ENCODE measurements at places on chromosomes 5 and 9. TPM values are rescaled to one million over a fixed set of nuclear protein-coding genes. Genes with fewer than 3 reads are reported as not detected.

GRCh38 chr5:103036601-103037000 lies 83.3 kb downstream of the GIN1 start:
- no peak overlapping the region for H3K4me3 ChIP-seq
- H3K4me1 ChIP-seq = no peaks in the 10 kb centered on the region
- no peak overlapping the region for H3K27ac ChIP-seq
- H3K36me3 ChIP-seq = no peaks in the 10 kb centered on the region

HDHD3 gene
- total RNA-seq = 10.3 TPM

SLC34A3 gene
- not detected for total RNA-seq

FOXD4L6 gene
- total RNA-seq = not detected

DNA sequence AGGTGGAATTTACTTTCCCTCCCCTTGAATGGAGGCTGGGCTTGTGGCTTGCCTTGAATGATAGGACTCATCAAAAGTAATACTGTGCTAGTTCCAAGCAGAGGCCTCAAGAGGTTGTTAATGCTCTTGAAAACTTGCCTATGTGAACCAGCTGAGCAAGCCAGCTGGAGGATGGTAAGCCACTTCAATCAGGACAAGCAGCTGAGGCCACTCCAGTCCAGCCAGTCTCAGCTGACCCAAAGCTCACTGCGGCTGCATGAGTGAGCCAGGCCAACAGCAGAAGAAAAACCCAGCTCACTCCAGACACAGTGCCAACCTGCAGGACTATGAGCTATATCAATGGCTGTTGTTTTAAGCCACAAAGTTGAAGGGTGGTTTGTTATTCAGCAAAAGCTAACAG lies 182.8 kb downstream of the MCTP1 start:
- H3K4me3 ChIP-seq = no peak overlapping the region
- H3K4me1 ChIP-seq = no peaks in the 10 kb centered on the region
- no peaks in the 10 kb centered on the region for H3K27me3 ChIP-seq
- DNase-seq = no peak
- no peaks in the 10 kb centered on the region for H3K36me3 ChIP-seq

BTNL3 gene
- total RNA-seq = not detected

- no peak for DNase-seq
- H3K4me1 ChIP-seq = peaks cover under 1% of the 10 kb centered on the region
- H3K4me3 ChIP-seq = no peak overlapping the region
- no peaks in the 10 kb centered on the region for H3K27me3 ChIP-seq
- no peaks in the 10 kb centered on the region for H3K36me3 ChIP-seq
- no peak overlapping the region for H3K27ac ChIP-seq
These were observed 214.1 kb downstream of the SMARCA2 start for GRCh38 chr9:2229109-2229721.

SLF1 gene
- 2.6 TPM for total RNA-seq

- no peaks in the 10 kb centered on the region for H3K36me3 ChIP-seq
- H3K27me3 ChIP-seq = no peaks in the 10 kb centered on the region
- no peaks in the 10 kb centered on the region for H3K4me1 ChIP-seq
- no peak overlapping the region for H3K4me3 ChIP-seq
These were observed 159.6 kb upstream of the TAS2R1 start for GRCh38 chr5:9789777-9790176.

- H3K36me3 ChIP-seq = no peaks in the 10 kb centered on the region
- H3K4me1 ChIP-seq = peaks cover 12% of the 10 kb centered on the region
- no peak for DNase-seq
- no peak overlapping the region for H3K27ac ChIP-seq
- H3K4me3 ChIP-seq = no peak overlapping the region
These were observed 559.6 kb downstream of the CETN3 start for GRCh38 chr5:89849830-89850512.

UNC13B gene
- 7.5 TPM for total RNA-seq

DNA sequence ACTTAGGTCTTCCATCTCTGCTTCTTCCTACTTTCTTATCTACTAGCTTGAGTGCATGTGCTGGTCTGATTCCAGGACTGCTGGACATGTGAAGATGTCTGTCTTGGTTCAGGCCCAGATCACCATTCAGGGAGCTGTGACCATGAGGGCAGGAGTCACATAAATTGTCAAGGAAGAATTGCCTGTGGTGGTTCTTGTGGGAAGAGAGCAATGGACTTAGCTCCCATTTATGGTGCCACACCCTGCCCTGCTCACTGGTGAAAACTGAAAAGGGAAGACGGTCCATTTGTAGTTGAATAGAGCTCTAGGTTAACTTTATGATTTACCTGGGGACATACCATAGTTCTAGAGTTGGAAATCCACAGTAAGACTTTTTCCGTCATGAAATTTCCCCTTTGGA lies 244.3 kb upstream of the ZNF608 start:
- H3K4me1 ChIP-seq = no peaks in the 10 kb centered on the region
- no peak for DNase-seq

GRCh38 chr5:58107704-58108103 lies 352.2 kb downstream of the PLK2 start:
- H3K27me3 ChIP-seq = no peaks in the 10 kb centered on the region
- H3K36me3 ChIP-seq = no peaks in the 10 kb centered on the region
- peaks cover 4% of the 10 kb centered on the region for H3K4me1 ChIP-seq
- no peak overlapping the region for H3K27ac ChIP-seq
- H3K4me3 ChIP-seq = no peak overlapping the region
- no peak for DNase-seq

GRCh38 chr9:136657974-136658848 lies 4.5 kb upstream of the EGFL7 start:
- peak overlapping the region; percentile 62 for H3K4me3 ChIP-seq
- H3K36me3 ChIP-seq = no peaks in the 10 kb centered on the region
- DNase-seq = no peak
- peak overlapping the region; percentile 81 for H3K27ac ChIP-seq

- H3K27me3 ChIP-seq = no peaks in the 10 kb centered on the region
- no peaks in the 10 kb centered on the region for H3K36me3 ChIP-seq
- no peak overlapping the region for H3K4me3 ChIP-seq
These were observed 11.2 kb downstream of the ACO1 start for GRCh38 chr9:32395510-32396216.

ANGPTL2 gene
- total RNA-seq = 48.3 TPM

SLC6A7 gene
- total RNA-seq = not detected

DNA sequence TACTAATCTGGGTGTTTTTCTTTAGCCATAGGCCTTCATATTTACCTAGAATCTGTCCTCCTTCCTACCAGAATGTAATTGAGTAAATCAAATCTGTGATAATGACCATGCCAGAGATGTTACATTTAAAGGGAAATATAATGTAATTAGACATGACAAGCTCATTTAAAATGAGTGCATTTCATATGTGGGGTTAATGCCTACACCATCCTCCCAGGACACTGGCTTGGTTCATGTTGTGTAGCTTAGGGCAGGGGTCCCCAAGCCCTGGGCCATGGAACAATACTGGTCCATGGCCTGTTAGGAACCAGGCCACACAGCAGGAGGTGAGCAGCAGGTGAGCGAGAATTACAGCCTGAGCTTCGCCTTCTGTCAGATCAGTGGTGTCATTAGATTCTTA lies 276.9 kb upstream of the DAP start:
- H3K4me3 ChIP-seq = no peak overlapping the region
- no peaks in the 10 kb centered on the region for H3K36me3 ChIP-seq
- H3K27ac ChIP-seq = no peak overlapping the region

- peaks cover 19% of the 10 kb centered on the region for H3K4me1 ChIP-seq
- no peak overlapping the region for H3K27ac ChIP-seq
- no peak for DNase-seq
- no peaks in the 10 kb centered on the region for H3K27me3 ChIP-seq
- H3K36me3 ChIP-seq = no peaks in the 10 kb centered on the region
- H3K4me3 ChIP-seq = no peak overlapping the region
These were observed 42.1 kb downstream of the TMOD1 start for GRCh38 chr9:97543561-97543960.

PROB1 gene
- 72.1 TPM for total RNA-seq

GRCh38 chr9:125462861-125463291 lies 201.2 kb downstream of the GAPVD1 start:
- H3K36me3 ChIP-seq = peaks cover 5% of the 10 kb centered on the region
- H3K4me1 ChIP-seq = no peaks in the 10 kb centered on the region
- H3K27me3 ChIP-seq = no peaks in the 10 kb centered on the region
- no peak overlapping the region for H3K4me3 ChIP-seq

SAXO1 gene
- total RNA-seq = not detected

DNA sequence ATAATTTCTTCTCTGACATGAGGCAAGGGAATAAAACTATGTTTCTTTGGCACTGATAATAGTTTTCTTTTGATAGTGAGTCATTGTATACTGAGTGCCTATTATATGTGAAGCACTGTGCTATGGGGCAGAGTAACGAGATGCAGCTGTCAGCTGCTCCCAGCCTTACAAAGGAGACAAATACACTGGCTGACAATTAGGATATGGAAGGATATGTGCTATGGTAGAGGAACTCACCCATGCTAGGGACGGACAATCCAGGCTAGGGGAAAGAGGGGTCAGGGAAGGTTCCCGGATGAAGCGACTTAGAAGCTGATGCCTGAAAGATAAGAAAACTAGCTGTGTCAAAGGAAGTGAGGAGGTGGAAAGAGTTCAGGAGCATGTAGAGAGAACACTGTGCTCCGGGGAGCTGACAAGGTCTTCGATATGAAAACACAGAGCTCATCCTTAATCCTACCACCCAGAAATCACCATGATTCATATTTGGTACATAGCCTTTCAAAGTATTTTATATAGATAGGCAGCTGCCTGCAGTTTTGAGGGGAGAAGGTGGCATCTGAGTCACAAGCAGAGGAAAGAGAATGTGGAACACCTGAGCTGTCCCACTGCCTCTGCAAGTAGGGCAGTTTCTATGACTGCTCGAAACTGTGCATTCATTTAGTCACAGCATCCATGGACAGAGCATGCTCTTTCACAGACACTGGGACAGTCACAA lies 12.1 kb downstream of the BSPRY start:
- no peaks in the 10 kb centered on the region for H3K27me3 ChIP-seq
- DNase-seq = no peak
- no peaks in the 10 kb centered on the region for H3K4me1 ChIP-seq

GRCh38 chr9:114339130-114339908 lies 9.7 kb downstream of the ORM2 start:
- no peaks in the 10 kb centered on the region for H3K4me1 ChIP-seq
- no peaks in the 10 kb centered on the region for H3K27me3 ChIP-seq
- DNase-seq = no peak

DNA sequence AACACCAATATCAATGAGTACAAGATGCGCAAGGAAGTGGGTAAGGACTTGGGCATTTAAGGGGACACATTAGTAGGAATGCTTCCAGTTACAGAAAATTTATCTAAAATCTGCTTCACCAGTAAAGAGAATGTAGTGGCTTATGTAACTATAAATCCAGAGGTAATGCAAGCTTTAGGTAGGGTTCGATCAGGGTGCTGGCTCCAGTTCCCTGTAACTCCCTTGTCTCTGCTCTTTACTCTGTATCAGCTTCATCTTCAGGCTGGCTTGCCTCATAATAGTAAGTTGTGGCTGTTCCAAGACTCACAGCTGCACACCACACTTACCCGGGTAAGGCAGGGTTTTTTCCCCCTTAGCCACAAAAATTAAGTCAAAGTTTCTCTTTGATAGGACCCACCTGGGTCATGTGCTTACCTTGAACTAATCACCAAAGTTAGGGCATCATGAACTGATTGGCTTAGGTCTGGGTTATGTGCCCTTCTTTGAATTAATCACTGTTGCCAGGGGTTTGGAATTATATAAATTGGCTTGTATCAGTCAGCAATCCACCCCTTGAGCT lies 35.5 kb downstream of the ARHGEF37 start:
- peaks cover 17% of the 10 kb centered on the region for H3K36me3 ChIP-seq
- DNase-seq = no peak
- H3K27ac ChIP-seq = no peak overlapping the region
- H3K4me3 ChIP-seq = no peak overlapping the region

DNA sequence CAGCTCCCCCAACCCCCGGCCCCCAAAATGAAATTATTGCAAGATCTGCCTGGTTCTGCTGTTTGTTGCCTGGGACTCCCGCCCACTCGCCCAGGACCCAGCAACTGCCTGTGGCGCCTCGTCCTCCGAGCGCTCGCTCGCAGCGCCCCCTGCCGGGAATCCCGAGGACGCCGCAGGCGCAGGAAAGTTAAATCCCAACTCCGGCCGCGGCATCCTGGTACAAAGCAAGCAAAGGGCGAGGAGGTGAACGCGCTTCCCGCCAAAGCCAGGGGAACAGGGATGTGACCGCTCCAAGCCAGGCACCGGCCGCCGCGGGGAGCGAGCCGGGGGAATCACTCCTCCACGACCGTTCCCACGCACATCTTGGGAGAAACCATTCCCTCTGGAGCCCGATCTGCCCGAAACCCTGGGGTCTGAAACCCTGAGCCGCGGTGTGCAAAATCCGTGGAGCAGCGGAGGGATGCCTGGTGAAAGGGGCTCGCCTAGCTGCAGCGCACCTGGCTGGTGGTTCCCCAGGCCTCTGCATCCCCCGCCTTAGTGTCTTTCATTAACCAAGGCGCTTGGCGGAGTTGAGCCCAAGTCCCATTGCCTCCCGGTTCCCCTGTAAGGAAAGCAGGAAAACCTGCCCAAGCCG lies 1.3 kb downstream of the SEMA5A start:
- peak; percentile 58 for DNase-seq
- H3K4me3 ChIP-seq = peak overlapping the region; percentile 70
- H3K4me1 ChIP-seq = peaks cover 12% of the 10 kb centered on the region
- H3K27me3 ChIP-seq = peaks cover 7% of the 10 kb centered on the region
- no peaks in the 10 kb centered on the region for H3K36me3 ChIP-seq
- H3K27ac ChIP-seq = peak overlapping the region; percentile 47

FPGS gene
- 47.4 TPM for total RNA-seq

SLC6A3 gene
- total RNA-seq = not detected

- no peak overlapping the region for H3K4me3 ChIP-seq
- DNase-seq = no peak
- no peak overlapping the region for H3K27ac ChIP-seq
- H3K36me3 ChIP-seq = no peaks in the 10 kb centered on the region
- no peaks in the 10 kb centered on the region for H3K4me1 ChIP-seq
These were observed 1983.0 kb upstream of the C9orf72 start for GRCh38 chr9:29556317-29556716.

LCP2 gene
- total RNA-seq = 3.2 TPM

DNA sequence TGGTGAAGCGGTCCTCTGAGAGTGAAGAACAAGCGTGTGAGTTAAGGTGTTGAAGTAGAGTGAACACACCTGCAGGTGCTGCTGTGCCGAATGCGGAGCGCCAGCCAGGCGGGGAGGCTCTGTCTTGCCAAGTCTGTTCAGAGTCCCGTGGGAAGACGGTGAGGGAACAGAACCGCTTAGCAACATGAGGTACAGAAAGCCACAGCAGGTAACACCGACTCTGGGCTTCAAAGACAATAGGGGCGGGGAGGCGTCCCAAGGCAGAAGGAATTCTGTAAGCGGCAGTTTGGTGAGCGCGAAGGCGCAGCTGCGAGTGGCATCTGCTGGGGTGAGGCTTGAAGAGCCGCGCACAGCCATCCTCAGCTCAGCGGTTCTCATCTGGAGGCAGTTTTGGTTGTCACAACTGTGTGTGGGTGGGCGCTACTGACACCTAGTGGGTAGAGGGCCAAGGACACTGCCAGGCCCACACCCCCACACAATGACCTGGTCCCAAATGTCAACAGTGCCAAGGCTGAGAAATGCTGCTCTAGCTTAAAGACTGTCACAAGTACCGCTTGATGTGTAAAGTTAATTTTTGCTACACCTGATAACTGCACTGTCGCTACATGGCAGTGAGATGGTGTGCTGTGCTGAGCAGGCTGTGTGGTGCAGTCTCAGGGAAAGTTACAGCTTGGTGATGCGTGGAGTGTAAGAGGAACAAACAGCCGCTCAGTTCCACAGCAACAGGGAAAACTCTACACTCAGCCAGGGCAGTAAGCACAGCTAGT lies 67.4 kb upstream of the TBC1D9B start:
- H3K27me3 ChIP-seq = no peaks in the 10 kb centered on the region
- peaks cover 6% of the 10 kb centered on the region for H3K4me1 ChIP-seq
- no peak overlapping the region for H3K4me3 ChIP-seq

- no peaks in the 10 kb centered on the region for H3K27me3 ChIP-seq
- H3K36me3 ChIP-seq = no peaks in the 10 kb centered on the region
- no peak overlapping the region for H3K4me3 ChIP-seq
- no peak for DNase-seq
- H3K4me1 ChIP-seq = no peaks in the 10 kb centered on the region
These were observed 1.8 kb downstream of the HACD4 start for GRCh38 chr9:21029661-21030060.
